Activated naive CD8-positive, alpha-beta T cell treated with anti-CD3 and anti-CD28 coated beads for 36 hours (primary cell): ENCODE measurements at places on chromosomes 4 and X. TPM values are rescaled to one million over a fixed set of nuclear protein-coding genes. Genes with fewer than 3 reads are reported as not detected.

DNA sequence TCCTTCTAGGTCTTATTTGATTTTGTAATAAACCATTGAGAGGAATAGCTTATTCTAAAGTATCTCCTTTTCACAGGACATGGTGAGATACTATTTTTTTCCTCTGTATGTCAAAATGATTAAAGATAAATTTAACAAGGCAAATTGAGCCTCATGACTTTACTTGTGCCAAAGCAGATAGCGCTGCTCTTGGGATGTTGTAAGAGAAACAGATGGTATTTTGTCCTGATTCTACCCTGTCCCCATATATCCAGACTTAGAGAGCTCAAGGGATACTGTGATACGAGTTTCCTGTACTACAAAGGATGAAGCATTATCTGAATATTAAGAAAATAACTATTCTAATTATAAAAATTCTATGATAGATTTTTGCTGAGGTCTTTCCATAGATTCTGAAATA, 34.0 kb downstream of the EMCN start:
- no peak for DNase-seq

GRCh38 chr4:123255971-123256370, 140.6 kb upstream of the SPRY1 start:
- no peak for DNase-seq

AMTN gene
- not detected for total RNA-seq

C4orf33 gene
- 13.6 TPM for total RNA-seq

DNA sequence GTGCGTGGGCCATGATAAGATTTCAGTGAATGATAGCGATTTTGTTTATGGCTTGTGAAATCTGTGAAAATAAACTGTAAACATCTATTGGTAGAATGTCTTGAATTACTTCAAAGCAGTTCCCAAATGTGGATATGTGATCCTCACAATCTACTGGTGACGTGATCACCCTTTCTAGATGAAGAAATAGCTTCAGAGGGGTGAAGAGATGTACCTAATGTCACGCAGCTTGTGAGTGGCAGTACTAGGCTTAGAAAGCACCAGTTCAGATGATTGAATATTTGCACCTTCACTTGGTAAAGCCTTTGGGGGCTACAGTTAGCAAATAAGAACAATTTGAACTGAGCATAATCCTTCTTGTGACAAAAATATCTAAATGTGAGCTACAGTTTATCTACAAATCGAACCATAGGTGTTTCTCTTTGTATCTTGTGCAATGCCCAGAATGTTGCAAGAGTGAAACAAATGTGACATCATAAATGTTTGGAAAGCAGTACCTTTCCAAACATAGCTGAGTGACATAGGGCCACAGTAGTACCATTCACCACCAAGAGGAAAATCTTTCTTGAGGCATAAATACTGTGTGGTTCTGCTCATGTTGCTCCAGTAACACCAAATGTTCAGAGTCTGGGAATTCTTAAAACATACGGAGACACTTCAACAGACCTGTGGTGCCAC, 14.2 kb downstream of the PAK3 start:
- DNase-seq: no peak

- no peak for DNase-seq
These were observed 255.1 kb upstream of the GPC4 start for GRCh38 chrX:133670383-133670782.

TLR6 gene
- total RNA-seq: 4.4 TPM

POF1B gene
- not detected for total RNA-seq

- DNase-seq: no peak
These were observed 456.4 kb downstream of the DACH2 start for GRCh38 chrX:86604607-86605006.

GRCh38 chr4:8745826-8746225, 125.8 kb downstream of the HMX1 start:
- DNase-seq: no peak

MANBA gene
- total RNA-seq: 10.0 TPM

COL4A6 gene
- not detected for total RNA-seq

DNA sequence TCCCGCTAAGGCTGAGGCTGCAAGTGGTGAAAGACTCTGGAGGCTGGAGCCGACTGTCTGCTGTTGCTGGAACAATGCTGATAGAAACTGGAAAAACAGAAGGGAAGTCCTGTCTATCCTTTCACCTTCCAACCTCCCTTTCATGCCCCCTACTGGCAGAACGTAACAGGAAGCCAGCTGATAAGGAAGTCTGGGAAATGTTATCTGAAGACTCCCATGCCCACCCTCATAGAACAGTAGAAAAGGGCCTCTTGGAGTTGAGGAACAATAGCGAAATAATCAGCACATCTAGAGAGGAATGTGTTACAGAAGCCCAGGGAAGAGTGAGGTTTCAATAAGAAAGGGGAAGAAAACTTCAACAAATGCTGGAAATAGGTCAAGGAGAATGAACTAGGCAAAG, 117.1 kb upstream of the DKK2 start:
- DNase-seq: no peak

ADAMTS3 gene
- total RNA-seq: not detected

DNA sequence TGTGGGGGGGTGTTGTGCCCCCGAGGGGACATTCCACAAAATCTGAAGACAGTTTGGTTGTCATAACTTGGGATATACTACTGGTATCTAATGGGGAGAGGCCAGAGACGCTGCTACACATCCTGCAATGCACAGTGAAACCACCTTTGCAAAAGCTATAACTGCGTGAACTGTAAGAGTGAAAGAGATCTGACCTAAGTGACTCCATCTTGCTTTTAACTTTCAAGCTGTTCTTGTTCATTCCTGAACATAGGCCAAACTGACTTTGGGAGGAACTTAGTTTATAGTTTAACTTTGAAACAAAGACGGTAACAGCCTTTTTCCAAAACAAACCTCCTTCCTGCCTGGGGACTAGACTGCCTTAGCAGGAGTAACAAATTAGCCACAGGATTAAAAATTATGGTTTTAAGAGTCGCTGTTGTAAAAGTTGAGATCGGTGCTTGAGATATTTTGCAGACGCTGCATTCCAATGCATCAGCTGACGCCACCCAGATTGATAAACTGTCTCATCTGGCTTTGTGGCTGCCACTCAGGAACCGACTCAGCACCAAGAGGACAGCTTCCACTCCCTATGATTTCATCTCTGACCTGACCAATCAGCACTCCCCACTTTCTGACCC, 70.9 kb downstream of the ATXN3L start:
- no peak for DNase-seq
